Upper lobe of left lung (tissue), 6 donors: ENCODE measurements at places on chromosomes 6 and 20. TPM values are rescaled to one million over a fixed set of nuclear protein-coding genes. Genes with fewer than 3 reads are reported as not detected.

DNA sequence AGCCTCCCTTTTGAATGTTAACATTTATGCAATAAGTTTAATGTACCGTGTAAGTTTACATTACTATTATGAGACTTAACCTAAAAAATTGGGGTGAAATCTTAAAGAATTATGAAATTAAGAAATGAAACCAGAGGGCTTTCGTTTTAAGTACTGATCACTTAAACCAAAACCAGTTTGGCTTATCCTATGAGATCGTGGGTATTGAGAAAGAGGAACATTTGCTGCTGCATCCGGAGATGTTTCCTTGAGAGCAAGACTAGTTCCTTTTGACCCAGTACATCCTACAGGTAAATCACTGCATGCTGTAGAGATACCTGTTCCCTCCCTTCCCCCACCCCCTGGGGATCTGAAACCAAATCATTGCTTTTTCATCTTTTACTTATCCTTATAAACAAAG, 201.3 kb downstream of the ESR1 start:
- no peak for DNase-seq

The ADTRP gene
- total RNA-seq: 12.6 TPM

DNA sequence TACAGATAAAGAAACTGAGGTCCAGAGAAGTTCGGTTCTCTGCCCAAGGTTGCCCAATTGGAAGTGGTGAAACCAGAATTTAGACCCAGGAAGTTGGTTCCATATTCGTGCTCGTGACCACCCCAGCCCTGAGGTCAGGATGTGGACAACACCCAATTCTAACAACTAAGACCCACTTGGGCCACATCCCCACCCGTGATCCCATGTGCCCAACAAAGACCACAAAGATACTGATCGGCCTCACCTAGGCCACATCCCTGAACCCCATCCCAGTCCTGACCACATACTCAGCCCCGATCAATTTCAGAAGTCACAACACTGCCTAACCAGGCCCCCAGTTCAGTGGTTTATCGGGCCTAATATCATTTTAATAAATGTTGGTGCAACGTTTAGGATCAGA, 138.4 kb downstream of the PREX1 start:
- no peak for DNase-seq

- no peak for DNase-seq
Observed at GRCh38 chr20:63293456-63293855, 470 bp downstream of the COL20A1 start.

DNA sequence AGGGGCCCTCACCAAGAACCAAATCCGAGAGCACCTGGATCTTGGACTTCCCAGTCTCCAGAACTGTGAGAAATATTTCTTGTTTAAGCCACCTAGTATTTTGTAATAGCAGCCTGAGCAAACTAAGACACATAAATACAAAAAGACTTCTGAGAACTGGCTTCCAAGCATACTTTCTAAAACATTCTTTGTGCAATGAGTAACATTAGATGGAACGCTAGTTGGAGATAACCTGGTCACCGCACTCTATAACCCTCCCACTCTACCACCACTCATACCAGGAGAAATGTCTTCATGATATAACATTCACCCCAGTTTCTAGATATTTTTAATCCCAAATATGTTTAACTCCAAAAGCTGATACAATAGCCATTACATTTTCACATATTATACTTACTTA, 169.5 kb upstream of the THEMIS start:
- no peak for DNase-seq

- DNase-seq: no peak
Observed at GRCh38 chr6:143059663-143060353, 881 bp upstream of the AIG1 start.

DNA sequence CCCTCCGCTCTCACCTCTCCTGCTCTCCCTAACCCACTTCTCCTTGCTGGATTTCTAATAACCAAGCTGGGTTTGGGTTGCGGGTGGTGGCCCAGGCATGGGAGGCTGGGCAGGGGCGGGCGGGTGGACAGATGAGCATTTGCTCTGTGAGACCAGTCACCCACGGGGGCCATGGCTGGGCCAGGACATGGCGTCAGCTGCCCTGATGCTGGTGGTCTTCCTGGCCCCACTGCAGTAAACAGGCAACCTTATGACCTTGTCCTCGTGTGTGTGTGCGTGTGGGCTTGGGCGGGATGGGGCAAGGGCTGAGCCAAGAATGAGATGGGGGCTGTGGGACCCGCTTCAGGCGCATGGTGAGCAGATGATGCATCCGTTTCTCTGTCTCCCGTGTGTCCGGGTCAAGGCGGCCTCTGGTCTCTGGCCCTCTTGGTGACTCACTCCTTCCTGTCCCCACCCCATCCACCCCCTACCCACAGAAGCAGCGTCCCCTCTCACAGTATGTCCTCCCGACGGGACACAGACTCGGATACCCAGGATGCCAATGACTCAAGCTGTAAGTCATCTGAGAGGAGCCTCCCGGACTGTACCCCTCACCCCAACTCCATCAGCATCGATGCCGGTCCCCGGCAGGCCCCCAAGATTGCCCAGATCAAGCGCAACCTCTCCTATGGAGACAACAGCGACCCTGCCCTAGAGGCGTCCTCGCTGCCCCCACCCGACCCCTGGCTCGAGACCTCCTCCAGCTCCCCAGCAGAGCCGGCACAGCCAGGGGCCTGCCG, 41.4 kb upstream of the MYL9 start:
- DNase-seq: no peak

- peak; percentile 69 for DNase-seq
Observed at GRCh38 chr6:354631-355280, 36.8 kb upstream of the IRF4 start.

DNA sequence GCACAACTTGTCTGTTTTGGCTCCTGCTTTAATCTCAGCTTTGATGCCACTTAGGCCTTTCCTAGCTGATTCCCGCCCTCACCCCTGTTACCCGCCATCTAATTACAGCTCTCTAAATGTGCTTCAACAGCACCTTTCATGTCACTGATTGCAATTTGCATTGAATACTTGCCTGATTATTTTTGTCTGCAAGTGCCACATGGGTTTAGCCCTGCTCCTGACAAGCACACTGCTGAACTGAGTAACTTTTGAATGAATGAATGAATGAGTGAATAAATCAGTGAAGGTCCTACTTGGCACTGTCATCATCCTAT, 591 bp upstream of the DCBLD1 start:
- DNase-seq: no peak

DNA sequence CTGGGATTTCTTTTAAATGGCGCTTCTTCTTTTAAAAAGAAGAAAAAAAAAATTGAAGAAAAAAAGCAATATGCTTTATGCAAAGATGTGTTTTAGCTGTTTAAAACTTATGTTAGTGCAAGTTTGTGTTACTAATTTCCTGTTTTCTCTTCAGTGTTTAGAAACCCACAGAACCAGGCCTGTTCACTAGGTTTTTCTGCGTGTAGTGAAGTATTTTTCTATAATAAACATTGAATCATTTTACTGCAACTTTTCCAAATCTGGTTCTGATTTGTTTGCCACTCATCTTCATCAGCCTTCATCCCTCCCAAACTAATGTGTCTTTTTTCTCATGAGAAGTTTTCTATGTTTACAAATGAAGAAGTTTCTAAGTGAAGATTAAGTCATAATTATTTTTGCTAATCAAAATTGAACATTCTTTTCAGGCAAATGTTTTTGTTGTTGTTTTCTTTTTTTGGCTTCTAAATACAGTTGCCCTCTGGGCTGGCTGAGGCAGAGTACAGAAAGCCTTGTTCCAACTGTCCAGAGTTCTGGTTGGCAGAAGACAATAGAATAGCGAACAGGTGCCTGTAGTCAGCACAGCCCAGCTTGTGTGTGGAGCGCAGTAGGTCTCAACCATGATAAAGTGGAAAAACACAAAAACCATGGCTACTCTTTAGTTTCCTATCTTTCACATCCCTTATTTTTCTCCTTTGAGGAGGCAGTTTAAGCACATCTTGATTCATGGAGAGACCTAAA, 14.5 kb downstream of the ZNF76 start:
- DNase-seq: no peak

The GPR6 gene
- total RNA-seq: not detected

DNA sequence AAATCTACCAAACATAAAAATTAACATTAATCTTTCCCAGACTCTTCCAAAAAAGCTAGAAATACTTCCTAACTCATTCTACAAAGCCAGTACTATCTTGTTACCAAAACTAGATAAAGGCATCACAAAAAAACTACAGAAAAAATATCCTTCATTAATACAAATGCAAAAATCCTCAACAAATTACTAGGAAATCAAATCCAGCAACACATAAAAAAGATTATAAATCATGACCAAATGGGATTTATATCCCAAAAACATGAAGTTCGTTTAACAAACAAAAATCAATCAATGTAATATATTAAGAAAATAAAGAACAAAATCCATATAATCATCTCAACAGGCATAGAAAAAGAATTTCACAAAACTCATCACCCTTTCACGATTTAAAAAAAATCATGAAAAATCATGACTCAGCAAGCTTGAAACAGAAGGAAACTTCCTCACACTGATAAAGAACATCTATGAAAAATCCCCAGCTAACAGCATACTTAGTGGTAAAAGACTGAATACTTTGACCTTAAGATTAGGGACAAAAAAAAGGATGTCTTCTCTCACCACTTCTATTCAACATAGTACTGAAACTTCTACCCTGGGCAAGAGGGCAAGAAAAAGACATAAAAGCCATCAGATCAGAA, 43.2 kb downstream of the RANBP9 start:
- DNase-seq: no peak

The PTCRA gene
- 8.5 TPM for total RNA-seq

GRCh38 chr6:5007531-5007930, 3.7 kb upstream of the RPP40 start:
- no peak for DNase-seq

- DNase-seq: no peak
Observed at GRCh38 chr6:54135665-54136369, 24.6 kb downstream of the MLIP start.

The HLA-DQA2 gene
- 1.4 TPM for total RNA-seq

DNA sequence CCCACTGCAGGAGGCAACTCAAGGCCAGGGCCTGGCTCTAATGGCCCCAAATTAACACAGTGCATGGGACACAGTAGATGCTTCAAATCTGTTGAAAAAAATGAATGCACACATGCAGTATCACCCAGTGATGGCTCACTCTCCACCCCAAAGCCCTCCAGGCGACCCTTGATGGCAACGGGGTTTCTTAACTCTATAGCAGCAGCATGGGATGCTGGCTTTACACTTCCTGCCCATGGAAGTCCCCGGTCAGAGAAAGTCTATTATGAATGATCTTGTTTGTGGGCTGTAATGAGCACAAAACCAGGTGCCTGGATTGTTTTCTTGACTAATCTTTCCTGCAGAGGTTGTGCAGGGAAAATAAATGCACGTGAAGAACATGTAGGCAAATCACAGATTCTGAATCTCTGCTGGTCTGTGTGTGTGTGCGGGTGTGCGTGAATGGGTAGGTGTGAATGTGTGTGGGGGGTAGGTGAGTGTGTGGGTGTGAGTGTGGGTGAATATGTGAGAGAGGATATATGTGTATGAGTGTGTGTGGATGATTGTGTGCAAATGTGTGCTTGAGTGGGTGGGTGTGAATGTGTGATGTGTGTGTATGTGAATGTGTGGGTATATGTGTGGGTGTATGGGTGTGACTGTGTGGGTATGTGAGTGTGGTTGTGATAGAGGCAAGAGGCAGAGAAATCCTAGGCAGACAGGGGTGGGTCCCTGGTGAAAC, 60.1 kb upstream of the MLN start:
- DNase-seq: no peak
